B cell (primary cell): ENCODE measurements at places on chromosomes 5 and 9. TPM values are rescaled to one million over a fixed set of nuclear protein-coding genes. Genes with fewer than 3 reads are reported as not detected.
A peak's percentile ranks its signal among the peaks of the same experiment; 100 is the strongest.

DNA sequence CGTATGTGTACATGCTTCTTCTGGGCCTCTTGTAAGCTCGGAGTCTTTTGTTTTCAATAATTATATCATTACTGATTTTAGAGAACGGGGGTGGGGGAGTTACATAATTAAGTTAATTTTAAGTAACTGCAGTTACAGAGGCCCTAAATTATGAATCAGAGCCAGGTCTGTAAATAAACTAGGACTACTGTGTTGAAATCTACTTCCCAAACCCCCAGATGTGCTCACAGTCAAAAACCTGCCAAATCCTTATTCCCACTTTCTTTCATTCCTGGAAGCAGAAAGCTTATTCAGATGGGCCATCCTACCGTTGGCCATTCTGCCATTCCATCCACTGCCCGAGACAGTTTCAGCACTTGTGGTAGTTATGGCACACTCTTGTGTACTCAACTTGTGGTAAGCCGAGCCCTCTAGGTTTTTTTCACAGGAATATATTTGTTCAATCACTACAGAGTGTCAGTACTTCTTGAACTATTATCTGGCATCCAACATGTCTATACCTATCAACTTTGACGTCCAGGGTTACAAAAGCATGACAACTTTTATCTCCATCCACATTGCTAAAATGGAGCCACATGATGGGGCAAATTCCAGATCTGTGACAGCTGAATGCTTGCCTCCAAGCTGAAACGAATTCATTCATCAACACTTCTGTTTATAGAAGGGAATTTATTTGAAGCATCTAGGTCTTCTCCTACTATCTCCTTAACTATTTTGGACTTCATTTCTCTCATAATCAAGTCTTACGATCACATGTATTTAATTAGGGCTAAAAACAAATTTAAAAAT, 37.8 kb downstream of the GLRX start:
- DNase-seq = no peak

The RLN2 gene
- polyA plus RNA-seq = 0.23 and 0.94 TPM in 2 replicates

DNA sequence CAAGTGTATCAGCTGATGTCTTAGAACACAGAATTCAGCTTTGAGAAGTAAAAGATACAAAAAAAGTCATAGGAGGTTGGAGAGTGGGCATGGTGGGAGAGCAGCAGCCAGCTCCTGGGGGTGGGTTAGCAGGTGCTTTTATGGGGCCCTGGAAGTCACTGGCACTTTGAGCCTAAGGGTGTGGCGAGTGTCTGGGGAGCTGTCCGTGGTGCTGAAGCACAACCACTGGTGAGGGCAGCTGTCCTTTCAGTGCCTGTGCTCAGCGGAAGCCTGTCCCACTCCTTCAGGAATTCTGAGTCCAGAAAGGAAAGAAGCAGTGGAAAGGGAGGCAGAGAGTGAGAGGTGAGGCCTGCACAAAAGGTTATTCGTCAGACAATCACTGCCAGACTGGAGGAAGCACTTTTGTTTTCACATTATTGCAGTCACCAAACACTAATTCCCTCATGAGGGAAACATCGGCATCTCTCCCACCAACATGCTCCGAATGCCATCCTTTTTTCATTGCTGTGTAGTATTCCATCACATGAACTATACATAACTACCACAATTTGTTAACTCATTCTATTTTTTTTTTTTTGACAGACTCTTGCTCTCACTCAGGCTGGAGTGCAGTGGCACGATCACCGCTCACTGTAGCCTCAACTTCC, 59.4 kb upstream of the RAPGEF1 start:
- DNase-seq = peak; percentile 43

DNA sequence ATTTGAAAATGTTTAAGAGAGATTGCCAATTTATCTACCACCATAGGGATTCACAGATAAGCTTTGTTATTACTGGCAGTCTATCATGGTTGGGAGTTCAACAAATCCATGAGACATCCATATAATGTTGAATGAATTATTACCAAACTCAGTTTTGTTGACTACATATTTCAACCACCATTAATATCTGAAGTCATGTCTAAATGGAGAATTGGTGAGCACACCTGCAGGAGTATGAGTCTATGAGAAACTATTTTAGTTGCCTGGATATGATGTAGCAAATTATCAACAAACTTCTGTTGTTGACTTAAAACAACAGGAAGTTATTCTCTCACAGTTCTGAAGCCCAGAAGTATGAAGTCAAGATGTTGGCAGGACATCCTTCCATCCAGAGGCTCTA, 126.8 kb upstream of the FBXL7 start:
- no peak for DNase-seq

The KCNN2 gene
- not detected in 2 replicates for polyA plus RNA-seq

The RUFY1 gene
- polyA plus RNA-seq = 38.5 and 55.7 TPM in 2 replicates

GRCh38 chr5:138653502-138653901, 78.3 kb upstream of the HSPA9 start:
- peak; percentile 24 for DNase-seq

The FBP1 gene
- 2.7 and 2.8 TPM in 2 replicates for polyA plus RNA-seq

GRCh38 chr9:108108280-108108851, 618.8 kb upstream of the KLF4 start:
- no peak for DNase-seq

DNA sequence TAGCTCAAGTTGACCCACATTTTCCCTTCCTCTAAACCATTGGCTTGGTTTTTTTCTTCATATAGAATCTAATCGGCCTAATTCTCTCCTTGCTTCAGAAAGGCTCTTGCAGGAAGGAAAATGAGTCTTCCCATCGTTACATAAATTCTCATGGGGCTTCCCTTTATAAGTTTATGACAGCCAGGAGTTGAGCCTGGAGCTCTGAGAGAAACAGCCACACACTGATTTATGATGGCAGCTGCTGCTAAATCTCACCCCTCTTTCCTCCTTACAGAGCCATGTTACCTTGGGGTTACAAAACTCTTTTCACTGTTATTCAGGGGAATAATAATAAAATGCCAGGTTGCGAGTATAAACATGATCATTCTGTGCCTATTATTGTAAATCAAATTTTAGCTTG, 5.2 kb upstream of the RNF14 start:
- DNase-seq = no peak
